ENCODE measurements at places on chromosomes 5 and 9.

DNA sequence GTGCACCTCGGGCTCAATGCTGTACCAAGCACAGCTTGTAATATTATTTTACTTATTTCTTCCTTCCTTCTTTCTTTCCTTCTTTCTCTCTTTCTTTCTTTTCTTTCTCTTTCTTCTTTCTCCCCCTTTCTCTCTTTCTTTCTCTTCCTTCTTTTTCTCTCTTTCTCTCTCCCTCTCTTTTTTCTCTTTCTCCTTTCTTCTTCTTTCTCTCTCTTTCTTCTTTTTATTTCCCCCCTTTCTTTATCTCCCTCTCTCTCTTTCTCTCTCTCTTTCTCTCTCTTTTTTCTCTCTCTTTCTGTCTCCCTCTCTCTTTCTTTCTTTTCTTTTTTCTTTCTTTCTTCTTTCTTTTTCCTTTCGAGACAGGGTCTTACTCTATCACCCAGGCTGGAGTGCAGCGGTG is 32.7 kb upstream of the GNE start:
- H3K27ac ChIP-seq: no peak overlapping the region
- H3K4me1 ChIP-seq: no peaks in the 10 kb centered on the region

DNA sequence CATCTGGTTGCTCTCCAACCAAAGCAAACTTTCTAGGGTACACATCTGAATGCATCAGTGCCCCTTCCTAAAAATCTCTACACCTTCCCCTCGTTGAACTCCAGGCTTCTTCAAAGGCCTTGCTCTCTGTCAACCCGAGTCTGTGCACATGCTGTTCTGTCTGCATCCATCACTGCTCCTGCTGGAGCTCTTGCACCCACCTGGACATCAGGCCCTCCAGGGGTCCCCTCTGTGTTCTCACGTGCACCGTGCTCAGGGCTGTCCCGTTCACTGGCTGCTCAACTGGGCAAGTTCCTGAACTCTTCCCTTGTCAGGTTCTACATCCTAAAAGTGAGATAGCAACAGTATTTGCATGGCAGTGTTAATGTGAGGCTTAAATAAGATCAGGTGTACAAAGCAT is 62.7 kb upstream of the ANGPTL2 start:
- H3K27ac ChIP-seq: no peak overlapping the region
- no peak overlapping the region for H3K4me3 ChIP-seq
- no peaks in the 10 kb centered on the region for H3K4me1 ChIP-seq

DNA sequence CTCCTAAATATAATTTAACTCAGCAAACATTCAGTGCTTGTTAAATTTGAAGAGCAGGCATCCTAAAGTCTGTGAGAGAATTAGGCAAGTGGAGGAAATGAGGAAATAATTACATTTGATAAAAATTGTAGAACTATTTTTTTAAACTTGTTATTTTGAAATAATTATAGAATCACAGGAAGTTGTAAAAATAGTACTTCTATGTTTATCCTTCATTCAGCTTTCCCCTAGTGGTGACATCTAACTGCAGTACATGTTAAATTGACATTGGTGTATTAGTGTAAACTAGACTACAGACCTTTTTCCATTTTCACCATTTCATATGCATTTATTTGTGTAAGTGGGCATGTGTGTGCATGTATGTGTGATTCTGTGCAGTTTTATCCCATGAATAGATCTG is 51.6 kb downstream of the F2RL2 start:
- no peaks in the 10 kb centered on the region for H3K27me3 ChIP-seq
- no peak overlapping the region for H3K27ac ChIP-seq
- H3K4me3 ChIP-seq: no peak overlapping the region
- peaks cover 15% of the 10 kb centered on the region for H3K4me1 ChIP-seq
- peaks cover 40% of the 10 kb centered on the region for H3K36me3 ChIP-seq

- no peak for DNase-seq
- peaks cover 60% of the 10 kb centered on the region for H3K4me1 ChIP-seq
- peaks cover 24% of the 10 kb centered on the region for H3K36me3 ChIP-seq
- H3K4me3 ChIP-seq: no peak overlapping the region
These were observed 23.3 kb upstream of the MGAT1 start for GRCh38 chr5:180825768-180826525.

- peak overlapping the region; percentile 58 for H3K27ac ChIP-seq
- H3K4me3 ChIP-seq: no peak overlapping the region
- H3K4me1 ChIP-seq: peaks cover 57% of the 10 kb centered on the region
- no peaks in the 10 kb centered on the region for H3K36me3 ChIP-seq
- peaks cover 20% of the 10 kb centered on the region for H3K27me3 ChIP-seq
- no peak for DNase-seq
These were observed 69.6 kb downstream of the ANKRD33B start for GRCh38 chr5:10633271-10634049.

DNA sequence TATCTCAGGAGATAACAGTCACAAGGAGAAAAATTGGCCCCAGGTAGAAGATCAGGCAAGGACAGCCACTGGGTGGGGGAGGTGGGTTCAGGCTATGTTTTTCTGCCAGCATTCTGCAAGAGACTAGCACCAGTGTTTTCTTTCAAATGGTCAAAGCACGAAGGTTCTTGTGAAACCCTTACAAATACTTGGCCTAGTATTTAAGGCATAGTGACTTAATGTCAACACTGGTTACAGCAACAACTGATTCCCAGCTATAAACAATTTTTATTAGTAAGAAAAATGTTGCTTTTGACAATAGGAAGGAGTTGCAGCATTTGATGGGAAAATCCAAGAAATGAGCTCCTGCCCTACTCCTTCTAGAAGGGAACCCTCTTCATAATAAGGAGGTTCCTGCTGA is 349.6 kb downstream of the SLIT3 start:
- peaks cover 9% of the 10 kb centered on the region for H3K4me1 ChIP-seq
- no peaks in the 10 kb centered on the region for H3K27me3 ChIP-seq
- H3K4me3 ChIP-seq: no peak overlapping the region
- no peaks in the 10 kb centered on the region for H3K36me3 ChIP-seq
- H3K27ac ChIP-seq: no peak overlapping the region

DNA sequence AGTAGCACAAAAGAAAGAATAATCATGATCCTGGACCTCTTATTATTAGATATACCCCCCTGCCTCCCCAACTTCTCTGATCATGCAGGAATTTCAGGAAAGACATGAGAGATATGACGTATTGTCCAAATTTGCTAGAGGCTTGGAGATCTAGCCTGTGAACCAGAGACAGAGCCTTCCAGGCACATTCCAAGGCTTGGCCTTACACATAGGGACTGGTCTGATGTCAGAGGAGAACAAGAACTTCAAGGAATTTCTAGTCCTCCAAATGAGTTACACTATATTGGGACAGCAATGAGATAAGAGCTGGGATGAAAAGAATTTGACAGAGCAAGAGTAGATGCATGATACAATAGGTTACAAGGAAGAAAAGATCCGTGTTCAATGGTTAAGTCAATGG is 67.0 kb downstream of the MCTP1 start:
- no peak overlapping the region for H3K4me3 ChIP-seq
- no peaks in the 10 kb centered on the region for H3K36me3 ChIP-seq
- H3K27me3 ChIP-seq: no peaks in the 10 kb centered on the region
- no peaks in the 10 kb centered on the region for H3K4me1 ChIP-seq
- no peak for DNase-seq

GRCh38 chr5:98398465-98398864 is 375.0 kb upstream of the RGMB start:
- H3K27ac ChIP-seq: no peak overlapping the region
- no peaks in the 10 kb centered on the region for H3K27me3 ChIP-seq
- H3K36me3 ChIP-seq: no peaks in the 10 kb centered on the region
- DNase-seq: no peak
- no peaks in the 10 kb centered on the region for H3K4me1 ChIP-seq

- DNase-seq: no peak
- H3K27ac ChIP-seq: no peak overlapping the region
- H3K4me3 ChIP-seq: no peak overlapping the region
- H3K27me3 ChIP-seq: peaks cover 66% of the 10 kb centered on the region
- H3K36me3 ChIP-seq: no peaks in the 10 kb centered on the region
These were observed 57.8 kb upstream of the HSPA9 start for GRCh38 chr5:138632900-138633489.

- H3K4me3 ChIP-seq: no peak overlapping the region
- DNase-seq: no peak
- H3K27ac ChIP-seq: no peak overlapping the region
- no peaks in the 10 kb centered on the region for H3K27me3 ChIP-seq
These were observed 7.5 kb upstream of the RMND5B start for GRCh38 chr5:178123094-178123965.

GRCh38 chr9:131609099-131609830 is 63.9 kb downstream of the PRRT1B start:
- H3K36me3 ChIP-seq: peaks cover 96% of the 10 kb centered on the region
- H3K27me3 ChIP-seq: no peaks in the 10 kb centered on the region
- no peaks in the 10 kb centered on the region for H3K4me1 ChIP-seq
- H3K27ac ChIP-seq: peak overlapping the region; percentile 1

DNA sequence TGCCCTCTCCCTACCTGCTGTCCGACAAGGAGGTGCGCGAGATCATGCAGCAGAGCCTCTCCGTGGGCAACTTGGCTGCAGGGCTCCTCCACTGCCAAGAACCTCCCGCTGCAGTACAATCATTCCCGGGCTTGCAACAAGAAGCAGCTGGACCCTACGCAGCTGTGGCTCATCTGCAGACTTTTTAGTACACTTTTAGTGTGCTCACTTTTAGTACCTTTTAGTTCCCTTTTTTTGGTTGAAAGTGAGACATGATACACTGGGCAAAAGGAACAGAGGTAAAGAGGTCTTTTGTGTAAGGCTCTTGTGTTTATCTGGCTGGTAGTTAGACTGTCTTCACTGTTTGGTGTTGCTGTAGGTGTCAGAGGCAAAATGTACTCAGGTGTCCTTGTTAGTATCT is 58.1 kb upstream of the SPTLC1 start:
- peaks cover 16% of the 10 kb centered on the region for H3K27me3 ChIP-seq
- H3K36me3 ChIP-seq: no peaks in the 10 kb centered on the region
- no peak for DNase-seq
- H3K27ac ChIP-seq: no peak overlapping the region
- no peak overlapping the region for H3K4me3 ChIP-seq

GRCh38 chr9:14520341-14520740 is 172.9 kb downstream of the ZDHHC21 start:
- no peak overlapping the region for H3K4me3 ChIP-seq
- H3K36me3 ChIP-seq: no peaks in the 10 kb centered on the region
- no peak overlapping the region for H3K27ac ChIP-seq
- peaks cover 6% of the 10 kb centered on the region for H3K27me3 ChIP-seq

DNA sequence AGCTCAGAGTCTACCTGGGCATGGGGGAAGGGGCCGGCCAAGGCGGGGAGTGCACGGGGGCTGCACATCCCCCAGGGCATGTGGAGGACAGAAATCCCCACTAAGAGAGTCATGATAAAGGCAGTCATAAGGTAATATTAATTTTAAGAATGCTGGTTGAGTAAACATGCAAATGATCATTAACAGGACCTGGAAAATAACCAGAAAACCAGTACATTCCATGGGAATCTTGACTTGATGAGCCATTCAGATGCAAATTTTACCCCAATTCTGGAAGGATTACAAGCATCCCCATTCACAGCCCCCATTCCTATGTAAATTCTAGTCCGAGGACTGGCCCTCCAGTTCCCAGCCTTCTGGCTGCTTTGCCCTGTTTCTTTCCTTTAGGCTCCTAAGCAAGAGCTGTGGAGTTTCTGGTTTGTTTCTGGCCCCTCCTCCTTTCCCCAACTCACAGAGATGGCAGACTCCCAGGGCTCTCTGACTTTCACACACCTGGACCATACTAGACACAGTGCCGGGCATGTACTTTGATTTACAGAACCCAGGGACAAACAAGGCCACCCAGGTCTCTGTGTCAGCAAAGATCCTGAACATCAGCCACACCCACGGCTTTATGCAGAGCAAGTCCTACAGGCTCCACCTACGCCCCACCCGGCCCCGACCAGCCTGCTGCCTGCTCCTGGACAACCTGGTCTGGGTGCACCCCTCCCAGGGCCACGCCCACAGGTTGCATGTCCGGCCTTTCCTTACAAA is 62.7 kb downstream of the SEMA4D start:
- H3K27me3 ChIP-seq: no peaks in the 10 kb centered on the region
- H3K27ac ChIP-seq: peak overlapping the region; percentile 92
- peaks cover 88% of the 10 kb centered on the region for H3K36me3 ChIP-seq
- H3K4me3 ChIP-seq: no peak overlapping the region
- H3K4me1 ChIP-seq: peaks cover 96% of the 10 kb centered on the region

DNA sequence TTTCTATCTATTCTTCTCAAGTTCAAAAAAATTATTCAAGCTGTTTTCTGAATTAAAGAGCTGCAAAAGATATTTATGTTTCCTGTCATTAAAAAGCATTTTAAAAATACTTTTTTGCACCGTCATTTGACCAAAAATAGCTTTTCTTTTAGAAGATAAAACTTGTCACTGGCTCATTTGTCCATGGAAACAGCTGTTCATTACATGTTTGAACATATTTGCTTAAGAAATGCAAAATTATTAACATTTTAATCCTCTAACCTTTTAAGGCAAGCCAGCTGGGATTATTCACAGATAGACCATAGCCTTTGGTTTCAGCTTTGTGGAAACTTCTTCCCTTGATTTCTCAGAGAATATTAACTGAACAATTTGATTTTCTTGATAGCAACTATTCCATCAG is 393.9 kb downstream of the TUSC1 start:
- H3K27me3 ChIP-seq: no peaks in the 10 kb centered on the region
- no peaks in the 10 kb centered on the region for H3K4me1 ChIP-seq
- H3K36me3 ChIP-seq: no peaks in the 10 kb centered on the region
- no peak overlapping the region for H3K4me3 ChIP-seq
- no peak overlapping the region for H3K27ac ChIP-seq

DNA sequence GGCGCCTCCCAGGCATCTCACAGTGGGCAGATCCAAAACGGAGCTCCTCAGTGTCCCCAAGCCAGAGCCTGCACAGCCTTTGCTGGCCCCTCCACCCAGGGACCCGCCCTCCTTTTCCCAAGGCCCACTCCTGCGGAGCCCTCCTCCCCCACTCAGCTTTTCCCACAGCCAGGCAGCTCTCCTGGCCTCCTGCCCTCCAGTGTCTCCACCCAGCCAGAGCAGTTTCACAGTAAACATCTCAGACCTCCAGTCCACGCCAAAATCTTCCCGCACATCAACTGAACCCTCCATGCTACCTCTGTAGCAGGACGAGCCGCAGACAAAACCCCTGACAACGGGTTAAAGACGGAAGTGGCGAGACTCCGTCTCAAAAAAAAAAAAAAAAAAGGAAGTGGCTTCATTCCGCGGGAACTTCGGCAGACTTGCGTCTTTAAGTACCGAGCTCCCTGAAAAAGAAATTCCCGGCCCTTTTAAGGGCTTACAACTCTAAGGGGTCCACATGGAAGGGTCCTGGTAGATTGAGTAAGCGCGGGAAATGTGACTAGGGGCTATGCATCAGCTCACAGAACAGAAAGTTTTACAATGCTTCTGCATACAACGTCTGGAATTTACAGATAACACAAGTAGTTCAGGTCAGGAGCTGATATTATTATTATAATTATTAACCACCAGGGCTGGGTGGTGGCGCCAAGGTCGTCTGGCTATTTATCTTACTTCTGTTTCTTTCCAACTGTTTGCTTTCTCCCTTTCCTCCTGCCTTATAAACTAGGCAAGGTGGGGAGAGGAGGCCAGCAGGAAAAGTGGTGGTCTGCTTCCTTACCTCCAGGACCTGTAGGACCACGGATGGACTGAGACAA is 11.4 kb upstream of the GRIN1 start:
- DNase-seq: no peak
- H3K27me3 ChIP-seq: no peaks in the 10 kb centered on the region
- H3K36me3 ChIP-seq: peaks cover 20% of the 10 kb centered on the region
- peaks cover 30% of the 10 kb centered on the region for H3K4me1 ChIP-seq
